ENCODE measurements at places on chromosomes 6 and 20.

DNA sequence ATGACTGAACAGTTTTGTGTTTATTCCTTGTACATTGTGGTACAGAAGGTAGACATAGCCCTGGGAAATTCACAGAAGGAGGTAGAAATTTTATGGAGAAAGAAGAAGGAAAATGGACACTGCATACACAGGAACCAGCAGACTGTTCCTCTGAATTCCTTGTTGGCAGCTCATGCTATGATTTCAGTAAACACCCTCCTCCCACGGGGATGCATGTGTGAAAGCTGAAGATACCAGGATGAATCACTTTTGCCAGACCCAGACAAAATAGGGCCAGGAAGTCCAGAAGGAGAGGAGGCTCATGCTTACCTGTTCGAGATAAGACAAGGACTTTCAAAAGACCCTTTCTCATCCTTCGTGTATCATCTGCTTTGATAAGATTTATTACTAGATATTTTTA lies 110.3 kb upstream of the GGTLC1 start:
- peak; percentile 66 for DNase-seq

- DNase-seq, result peak; percentile 41
Measured at GRCh38 chr6:154408891-154409500, 52.4 kb upstream of the IPCEF1 start.

DNA sequence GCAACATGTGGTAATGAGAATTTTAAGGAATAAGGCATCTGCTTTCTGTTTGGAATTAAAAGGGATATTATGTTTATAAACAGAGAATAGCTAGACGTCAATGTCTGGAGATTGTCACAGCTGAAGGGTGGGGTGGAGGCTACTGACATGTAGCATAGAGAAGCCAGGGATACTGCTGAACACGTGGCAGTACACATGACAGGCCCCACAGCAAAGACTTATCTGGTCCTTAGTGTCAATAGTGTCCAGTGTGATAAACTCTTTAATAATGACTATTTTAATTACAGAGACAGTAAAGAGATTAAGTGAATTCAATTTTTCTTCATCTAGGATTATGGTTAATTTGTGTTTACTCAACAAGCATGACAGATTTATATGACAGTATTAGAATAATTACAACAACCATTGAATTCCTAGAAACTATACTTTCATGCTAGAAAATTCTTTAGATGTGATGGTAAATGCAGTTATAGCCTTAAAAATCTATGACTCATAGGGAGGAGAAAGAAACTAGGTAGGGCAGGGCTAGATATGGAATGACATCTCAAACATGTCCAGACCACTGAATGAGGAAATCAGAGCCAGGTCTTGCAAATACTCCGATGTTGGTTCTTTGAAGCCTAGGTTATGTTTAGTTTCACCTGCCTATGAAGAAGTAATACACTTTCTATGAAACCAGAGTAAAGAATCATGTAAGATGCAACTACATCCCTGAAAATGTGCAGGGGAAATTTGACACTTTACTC lies 399.5 kb downstream of the PHF3 start:
- DNase-seq, result peak; percentile 42

DNA sequence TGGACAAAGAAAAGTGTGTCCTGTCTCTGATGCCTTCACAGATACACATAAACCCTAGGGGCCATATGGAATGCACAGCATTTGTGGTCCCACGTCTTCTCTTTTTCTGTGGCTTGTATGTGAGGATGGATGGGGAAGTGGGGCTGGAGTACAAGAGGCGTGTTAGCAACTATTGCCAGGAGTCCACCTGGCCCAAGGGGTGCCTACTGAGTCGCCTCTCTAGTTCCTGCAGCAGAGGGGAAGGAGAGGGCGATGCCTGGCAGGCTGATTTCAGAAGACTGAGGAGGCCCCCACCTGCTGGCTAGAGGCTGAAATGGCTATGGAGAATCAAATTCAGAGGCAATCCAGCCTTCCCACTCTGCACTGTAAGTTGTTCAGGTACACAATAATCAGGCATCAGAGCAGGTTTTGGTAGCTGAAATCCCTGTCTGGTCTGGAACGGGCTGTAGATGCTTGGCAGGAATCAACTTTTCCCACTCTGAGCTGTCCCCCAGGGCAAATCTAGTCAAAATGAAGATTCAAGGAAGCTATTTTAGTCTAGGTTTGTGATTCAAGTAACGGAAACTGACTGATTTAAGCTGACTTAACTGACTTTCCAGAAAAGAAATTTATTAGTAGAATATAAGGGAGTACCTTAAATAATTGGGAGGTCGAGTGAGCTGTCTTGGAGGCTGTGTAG lies 14.9 kb upstream of the PPARD start:
- peak; percentile 58 for DNase-seq

GRCh38 chr6:121506761-121507754 lies 71.6 kb downstream of the GJA1 start:
- peak; percentile 89 for DNase-seq

DNA sequence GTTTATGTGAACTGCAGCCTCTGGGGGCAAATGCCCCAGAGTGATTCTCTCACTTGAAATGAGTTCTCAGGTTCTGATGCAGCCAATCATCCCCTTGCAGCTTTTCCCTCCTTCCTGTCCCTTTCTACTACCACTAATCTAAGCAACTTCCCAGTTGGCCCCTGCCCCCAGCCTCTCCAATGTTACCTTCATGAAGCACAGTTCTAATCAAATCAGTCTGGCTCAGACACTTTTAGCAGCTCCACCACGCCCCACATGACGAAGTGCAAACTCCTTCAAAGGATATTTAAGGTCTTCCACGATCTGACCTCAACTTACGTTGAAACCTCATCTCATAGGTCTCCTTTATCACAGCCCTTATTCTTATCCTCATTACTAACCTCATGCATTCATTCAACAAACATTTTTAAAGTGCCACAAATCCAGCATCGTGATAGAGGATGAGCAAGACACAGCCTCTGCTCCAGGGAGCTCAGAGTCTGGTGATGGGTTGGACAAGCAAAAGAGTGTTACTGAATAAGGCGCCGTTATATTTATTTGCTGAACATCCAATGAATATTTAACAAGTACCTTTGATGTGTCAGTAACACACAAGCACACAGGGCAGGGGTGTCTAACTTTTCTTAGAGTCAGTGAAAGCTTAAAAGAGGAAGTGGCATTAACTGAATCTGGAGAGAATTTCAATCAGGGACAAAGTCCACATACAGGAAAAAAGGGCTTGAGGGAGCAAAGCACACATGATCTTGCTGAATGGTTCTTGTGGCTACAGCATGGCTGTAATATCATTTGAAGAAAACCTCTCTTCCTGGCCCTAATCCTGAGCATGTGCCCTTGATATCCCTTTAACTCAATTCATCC lies 20.4 kb upstream of the DTNBP1 start:
- DNase-seq, result no peak

DNA sequence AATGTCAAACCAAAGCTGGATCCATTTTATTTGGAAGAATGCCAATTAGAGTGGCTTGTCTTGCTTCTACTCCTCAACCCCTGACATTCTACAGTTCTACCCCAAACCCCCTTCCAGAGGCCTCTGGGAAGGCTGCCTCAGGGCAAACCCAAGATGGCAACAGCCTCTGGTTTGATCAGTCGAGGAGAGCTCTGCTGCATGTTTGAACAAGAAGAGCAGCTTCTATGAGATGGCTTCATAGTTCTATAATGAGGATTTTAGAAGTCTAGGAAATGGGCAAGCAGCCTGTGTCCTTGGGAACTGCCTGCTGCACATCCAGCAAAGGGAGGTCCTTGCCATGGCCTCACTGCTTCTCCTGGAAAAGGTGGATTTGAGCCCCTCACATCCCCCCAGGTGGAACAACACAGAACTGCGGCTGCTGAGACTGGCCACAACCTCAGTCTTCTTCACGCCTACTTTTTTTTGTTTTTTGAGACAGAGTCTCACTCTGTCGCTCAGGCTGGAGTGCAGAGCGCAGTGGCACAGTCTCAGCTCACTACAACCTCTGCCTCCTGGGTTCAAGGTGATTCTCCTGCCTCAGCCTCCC lies 37.9 kb downstream of the ZC3H12D start:
- DNase-seq, result no peak

DNA sequence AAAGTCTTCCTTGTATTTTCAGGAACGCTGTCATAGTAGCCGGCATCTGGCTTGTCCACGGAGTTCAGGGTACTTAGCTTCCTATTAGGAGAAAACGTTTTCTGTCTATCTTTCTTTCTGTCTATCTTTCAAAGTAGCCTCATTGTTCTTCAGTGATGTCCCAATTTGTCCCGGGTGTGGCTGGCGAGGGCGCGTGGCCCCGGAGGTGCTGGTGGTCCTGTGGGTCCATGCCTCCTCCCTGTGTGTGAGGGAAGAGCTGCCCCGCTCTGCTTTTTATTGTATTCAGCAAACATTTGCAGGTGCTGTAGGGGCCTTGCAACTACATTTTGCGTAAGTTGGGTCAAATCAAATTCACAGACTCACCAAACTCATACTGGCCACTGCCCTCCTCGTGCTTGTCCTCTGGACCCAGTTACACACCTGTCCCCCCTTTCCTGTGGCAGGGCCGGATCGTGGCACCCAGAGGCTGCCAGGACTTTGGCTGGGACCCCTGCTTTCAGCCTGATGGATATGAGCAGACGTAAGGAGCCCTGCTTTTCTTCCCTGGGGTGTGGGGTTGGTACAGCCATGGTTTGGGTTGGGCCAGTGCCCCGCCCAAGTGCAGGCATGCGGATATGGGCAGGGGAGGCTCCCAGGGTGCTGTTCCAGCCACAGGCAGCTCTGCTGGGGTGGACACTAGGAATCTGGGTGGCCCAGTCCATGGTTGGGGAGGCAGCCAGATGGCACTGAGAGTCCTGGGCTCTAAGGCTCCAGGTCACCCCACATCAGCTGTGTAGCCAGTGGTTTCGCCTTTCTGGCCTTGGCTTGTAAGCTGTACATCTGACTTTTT lies 12.3 kb downstream of the ITPA start:
- DNase-seq, result no peak

DNA sequence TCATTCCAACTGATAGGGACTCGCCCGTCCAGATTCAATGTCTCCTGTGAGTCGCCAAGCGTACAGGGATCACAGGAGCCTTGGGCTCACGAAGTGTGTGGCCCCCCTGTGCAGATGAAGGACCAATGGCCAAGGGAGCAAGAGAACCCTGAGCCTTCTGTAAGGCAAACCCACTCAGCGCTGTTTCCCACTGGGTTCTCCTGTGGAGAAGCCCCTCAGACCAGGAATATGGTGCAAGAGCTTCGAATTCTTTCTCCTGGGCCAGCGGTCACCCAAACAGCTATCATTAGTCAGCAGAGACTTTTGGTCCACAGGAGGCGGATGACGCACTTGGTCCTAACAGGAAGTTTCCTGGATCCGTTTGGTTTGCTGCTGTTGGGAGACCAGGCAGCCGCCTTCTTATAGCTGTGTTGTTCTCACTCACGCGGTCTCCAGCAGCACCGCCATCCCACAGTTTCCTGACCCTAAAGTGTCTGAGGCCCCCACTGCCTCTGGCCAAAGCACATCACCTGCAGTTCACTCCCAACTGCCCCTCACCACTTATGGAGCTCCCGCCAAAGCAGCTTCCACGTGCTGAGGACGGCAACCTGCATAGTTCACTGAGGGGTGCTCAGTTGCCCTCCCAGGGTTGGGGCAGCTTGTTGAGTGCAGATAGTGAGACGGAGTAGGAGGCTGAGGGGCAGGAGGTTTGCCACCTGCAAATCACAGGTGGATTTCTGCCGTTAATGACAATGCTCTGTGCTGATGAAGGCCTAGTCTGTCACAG lies 268.6 kb downstream of the ERMARD start:
- DNase-seq, result no peak

DNA sequence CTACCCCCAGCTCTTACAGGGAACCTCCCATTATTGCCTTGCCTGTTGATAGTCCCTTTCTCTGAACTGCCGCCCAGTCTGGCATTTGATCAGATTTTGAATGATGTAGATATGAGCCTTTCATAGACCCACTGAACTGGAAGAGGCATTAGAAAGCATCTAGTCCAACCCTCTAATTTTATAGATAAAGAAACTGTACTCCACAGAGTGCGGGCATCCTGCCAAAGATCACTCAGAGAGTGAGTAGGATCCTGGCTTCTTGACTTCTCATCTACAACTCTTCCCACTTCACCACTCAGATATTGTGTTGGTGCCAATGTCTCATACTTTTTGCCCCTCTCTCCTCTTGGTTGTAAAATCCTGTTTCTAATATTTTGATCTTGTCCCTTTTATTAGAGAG lies 179.2 kb upstream of the BMP2 start:
- peak; percentile 40 for DNase-seq

DNA sequence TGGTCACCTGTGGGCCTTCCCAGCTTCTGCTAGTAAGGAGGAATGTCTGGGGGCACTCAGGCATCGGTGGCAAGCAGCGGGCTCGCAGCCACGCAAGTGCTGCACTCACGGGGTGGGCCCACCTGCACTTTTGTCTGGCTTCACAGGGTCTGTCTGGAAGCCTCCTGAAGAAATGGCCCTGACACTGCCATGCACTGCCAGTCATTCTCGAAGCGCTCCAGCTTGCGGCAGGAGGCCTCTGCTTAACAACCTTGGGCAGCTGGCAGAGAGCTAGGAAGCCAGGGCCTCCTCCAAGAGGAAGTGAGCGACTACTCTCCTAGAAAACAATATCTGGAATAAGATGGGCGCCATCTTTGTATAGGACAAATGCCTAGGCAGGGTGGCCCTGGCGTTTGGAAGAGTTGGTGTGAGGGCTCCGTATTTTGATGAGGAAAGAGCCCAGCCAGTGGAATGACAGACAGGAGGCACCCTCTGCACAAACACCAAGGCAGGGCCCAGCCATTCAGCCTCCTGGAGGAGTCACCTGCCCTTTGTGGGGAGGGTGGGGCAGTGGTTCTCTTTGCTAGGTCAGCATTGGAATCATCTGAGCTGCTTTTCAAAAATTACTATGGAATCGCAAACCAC lies 113.9 kb downstream of the SYNDIG1 start:
- no peak for DNase-seq

GRCh38 chr6:122930252-122931180 lies 65.5 kb upstream of the CLVS2 start:
- DNase-seq, result no peak

DNA sequence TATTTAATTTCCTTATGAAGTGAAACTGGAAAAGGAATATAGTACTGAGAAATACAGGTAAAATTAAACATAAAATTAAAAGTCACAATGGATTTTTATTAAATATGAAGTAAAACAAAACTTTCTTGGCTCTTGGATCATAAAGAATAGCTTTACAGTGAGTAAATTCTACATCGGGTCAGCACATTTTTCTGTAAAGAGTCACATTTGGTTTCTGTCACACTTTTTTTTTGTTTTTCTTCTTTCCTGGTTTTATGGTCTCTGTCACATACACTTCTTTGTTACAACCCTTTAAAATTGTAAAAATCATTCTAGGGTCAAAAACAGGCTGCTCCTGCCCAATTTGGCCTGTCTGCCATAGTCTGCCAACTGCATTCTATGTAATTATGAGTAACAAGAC lies 254.4 kb upstream of the POU3F2 start:
- DNase-seq, result no peak

- DNase-seq, result no peak
Measured at GRCh38 chr6:167735084-167735950, 91.4 kb upstream of the AFDN start.

- no peak for DNase-seq
Measured at GRCh38 chr20:58579819-58580473, 64.7 kb upstream of the APCDD1L start.
